ENCODE measurements at places on chromosomes 12 and 14.

GRCh38 chr14:105092171-105093037, 27.2 kb upstream of the GPR132 start:
- DNase-seq: no peak

DNA sequence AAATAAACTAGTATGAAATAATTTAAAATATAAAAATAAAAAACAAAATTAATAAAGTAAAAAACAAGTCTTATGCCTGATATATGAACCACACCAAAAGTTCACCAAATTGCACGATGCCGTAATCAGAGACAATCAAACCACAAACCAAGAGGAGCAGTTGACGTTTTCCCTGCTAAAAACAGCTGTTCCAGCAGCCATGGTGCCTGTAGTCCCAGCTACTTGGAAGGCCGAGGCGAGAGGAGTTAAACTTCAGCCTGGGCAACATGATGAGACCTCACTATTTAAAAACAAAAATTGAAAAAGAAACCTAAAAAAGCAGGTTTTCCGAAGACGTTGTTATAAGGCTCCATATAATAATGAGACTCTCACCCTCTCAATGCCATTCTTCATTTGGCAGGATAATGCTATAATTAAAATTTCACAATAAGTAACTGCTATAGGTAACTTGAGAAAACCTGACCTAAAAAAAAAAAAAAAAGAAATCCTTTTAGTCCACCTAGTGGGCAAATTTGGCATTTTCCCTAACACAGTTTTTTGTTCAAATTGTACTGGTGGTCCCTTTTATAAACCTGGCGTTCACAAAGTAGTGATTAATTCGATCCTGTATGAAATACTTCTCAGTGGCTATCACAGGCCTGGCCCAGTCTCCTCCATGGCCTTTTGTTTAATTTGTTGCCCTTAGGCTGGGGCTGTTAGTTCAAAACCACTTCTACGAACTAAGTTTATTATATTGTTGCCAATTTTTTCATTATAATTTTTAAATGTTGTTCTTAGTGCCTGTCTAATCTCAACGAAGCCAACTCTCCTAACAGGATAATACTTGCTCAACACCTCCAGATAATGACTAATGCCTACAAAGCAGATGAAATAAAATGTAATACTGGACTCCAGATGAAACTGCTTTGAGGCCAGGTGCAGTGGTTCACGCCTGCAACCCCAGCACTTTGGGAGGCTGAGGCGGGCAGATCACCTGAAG, 62.1 kb downstream of the TNFAIP2 start:
- peak; percentile 49 for DNase-seq

GRCh38 chr14:22546722-22547071, 42.3 kb downstream of the DAD1 start:
- no peak for DNase-seq

DNA sequence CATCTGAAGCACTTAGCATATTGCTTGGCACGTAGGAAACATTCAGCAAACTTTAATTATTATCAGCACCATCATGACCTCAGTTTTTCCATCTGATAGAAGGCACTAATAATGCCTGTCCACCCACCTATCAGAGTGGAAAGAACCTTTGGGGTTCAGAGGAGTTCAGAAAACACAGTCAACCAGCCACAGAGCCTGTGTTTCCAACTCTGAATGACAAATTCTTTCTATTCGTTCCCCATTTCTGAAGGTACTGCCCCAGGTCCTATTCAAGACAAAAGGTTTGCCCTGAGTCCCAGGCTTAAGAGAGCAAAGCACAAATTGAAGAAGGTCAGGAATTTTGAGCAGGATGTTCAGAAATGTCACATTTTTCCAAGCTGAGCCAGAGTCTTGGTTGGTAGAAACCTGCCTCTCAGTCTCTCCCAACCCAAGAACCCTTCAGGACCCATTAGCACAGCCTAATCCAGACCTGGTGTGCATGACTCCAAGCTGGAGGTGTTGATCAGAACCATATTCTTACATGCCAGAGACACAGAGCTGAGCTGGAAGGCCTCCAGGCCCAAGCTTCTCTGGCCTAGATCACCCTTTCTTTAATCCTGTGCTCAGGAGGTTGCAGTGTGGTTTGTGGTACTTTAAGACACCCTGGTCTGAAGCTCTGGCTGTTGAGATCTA, 114.4 kb downstream of the TBX5 start:
- DNase-seq: no peak

DNA sequence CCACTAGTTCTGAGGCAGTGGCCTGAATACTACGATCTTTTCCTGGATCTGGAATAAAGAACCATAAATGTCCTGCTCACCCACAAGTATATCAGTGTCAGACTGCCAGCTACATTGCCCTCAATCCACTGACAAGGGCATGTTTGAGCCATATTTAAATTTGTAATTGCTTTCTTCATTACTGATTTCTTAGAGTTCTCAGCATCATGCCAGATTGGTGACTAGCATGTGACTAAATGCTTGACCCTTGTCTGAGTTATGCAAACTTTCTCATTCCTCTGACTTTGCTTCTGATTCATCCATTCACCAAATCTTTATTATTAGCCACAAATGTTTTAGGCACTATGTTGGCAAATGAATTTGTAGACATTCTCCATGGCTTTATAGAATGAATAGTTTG, 143.6 kb upstream of the SLC16A7 start:
- DNase-seq: no peak

DNA sequence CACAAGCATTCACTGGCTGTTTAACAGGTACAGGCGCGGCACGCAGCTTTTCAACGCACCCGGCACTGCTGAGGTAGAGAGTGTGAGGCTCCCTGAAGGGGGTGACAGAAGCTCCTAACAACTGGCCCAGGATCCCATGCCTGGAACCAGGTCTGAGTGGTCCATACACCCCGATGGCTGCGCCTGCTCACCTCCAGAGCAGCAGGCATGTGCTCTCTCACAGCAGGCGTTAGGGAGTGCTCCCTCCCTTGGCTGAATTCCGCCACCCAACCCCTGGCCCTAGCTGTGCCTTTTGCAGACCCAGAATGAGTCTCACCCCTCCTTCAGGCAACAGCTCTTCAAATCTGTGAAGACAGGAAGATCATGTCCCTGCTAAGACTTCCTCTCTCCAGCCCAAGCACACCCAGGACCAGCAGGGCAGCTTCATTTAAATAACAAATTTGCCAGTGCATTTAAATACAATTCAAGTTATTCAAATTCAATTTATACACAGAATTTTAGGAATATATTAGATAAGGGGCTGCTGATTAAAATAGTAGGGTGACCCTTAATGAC, 86.0 kb downstream of the SETD3 start:
- DNase-seq: no peak

DNA sequence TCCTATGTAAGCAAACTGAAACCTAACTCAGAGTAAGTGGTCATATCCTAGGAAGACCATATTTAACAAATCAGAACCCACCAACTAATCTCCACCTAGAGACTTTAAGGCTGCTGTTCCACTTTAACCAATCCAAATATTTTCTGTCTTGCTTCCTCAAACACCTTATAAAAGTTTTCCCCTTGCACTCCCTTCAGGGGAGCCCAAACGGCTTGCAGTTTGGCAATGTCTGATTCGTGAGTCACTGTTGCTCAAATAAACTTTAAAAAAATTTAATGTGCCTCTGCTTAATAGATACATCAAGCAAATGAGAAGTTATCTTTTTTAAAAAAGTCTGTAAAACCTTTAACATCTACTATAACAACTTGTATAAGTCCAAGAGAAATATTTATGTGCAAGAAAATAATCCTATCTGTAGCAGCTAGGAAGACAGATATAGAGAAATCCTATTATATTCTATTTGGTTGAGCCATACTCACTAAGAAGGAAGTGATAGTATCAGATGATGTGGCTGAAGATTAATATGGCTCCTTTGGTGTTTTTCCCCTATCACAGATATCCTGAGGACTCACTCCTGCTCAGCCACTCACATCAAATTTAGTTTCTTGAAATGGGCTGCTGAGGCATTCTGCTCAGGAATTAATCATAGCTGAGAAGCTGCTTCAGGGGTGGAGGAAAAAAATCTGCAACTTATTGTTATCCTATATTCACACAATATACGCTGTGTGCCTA, 65.1 kb upstream of the DUSP6 start:
- no peak for DNase-seq

DNA sequence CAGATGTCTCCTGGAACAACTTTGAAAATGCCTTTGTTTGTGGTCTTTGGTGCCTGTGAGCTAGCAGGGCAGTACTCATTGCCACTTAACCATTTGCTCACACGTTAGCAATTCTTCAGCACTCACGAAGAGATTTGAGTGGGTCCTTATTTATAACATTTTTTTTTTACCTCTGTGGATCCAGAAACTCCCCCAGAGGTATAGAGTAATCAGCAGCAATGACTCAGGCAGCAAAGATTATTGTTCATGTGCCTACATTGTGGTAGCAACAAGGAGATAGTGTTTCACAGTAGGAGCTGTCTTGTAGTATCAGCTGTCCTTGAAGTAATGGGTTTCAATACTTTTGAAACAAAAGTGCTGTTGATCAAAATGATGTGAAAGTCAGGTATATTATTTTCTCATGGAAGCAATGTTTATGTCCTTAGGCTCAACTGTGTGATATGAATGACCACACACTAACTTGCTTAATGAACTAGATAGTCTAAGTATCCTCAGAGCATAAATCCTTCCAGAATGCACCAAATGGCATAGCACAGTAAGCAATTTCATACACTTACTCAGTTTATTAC, 304.1 kb downstream of the EGLN3 start:
- DNase-seq: no peak

- DNase-seq: no peak
Measured at GRCh38 chr12:109915171-109916040, 15.3 kb downstream of the TCHP start.

DNA sequence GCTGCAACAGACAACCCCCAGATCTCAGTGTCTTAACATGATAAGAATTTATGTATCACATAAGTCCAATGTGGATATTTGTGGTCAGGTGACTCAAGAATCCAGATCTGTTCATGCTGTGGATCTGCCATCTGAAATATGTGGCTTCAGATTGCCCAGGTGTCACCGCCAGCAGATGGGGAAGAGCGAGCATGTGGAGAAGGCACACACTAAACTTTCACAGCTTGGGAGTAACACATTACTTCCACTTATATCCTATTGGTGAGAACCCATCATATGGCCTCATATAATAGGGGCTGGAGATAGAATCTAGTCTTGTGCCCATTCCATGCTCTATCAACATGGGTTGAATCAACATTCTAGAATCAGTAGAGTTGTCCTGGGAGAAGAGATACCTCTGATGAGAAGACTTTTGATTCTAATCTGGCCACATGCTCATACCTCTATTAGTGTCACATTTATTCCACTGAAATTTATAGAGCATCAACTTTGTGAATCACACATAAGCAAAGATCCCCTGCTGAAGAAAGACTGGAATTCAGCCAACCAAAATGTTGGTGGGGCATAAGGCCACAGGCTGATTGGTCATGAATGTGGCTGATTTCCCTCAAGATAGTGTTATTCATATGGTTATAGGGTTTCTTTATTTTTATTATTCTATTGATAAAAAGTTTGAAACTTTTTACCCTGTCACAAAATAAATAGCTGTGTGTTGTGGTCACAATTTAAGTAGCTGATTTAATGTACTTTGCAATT, 6.0 kb upstream of the CALCOCO1 start:
- no peak for DNase-seq

All from brain (organoid and tissue), 16 donors.